Small intestine (tissue), 16 donors: ENCODE measurements at places on chromosomes 6 and 20. TPM values are rescaled to one million over a fixed set of nuclear protein-coding genes. Genes with fewer than 3 reads are reported as not detected.

Gene TRERF1
- polyA plus RNA-seq: 5.0 TPM

Gene SLC2A10
- polyA plus RNA-seq: 1.3 TPM

Gene GSTA2
- polyA plus RNA-seq: 232 TPM

Gene RGS17
- 1.4 TPM for polyA plus RNA-seq

Gene PDYN
- polyA plus RNA-seq: not detected

Gene SYS1
- polyA plus RNA-seq: 40.3 TPM

Gene SLC13A3
- polyA plus RNA-seq: 2.9 TPM

Gene C6orf132
- 44.1 TPM for polyA plus RNA-seq

Gene SULF2
- polyA plus RNA-seq: 10.3 TPM

Gene COX4I2
- polyA plus RNA-seq: not detected

Gene LY6G6D
- polyA plus RNA-seq: not detected

Gene CCM2L
- 2.0 TPM for polyA plus RNA-seq

Gene PAK5
- polyA plus RNA-seq: not detected

Gene UNC5CL
- polyA plus RNA-seq: 31.9 TPM

Gene SOBP
- 1.6 TPM for polyA plus RNA-seq

Gene GSTA3
- polyA plus RNA-seq: not detected

Gene TRIM31
- polyA plus RNA-seq: 37.8 TPM

Gene BTN1A1
- polyA plus RNA-seq: 0.15 TPM

Gene FAM184A
- polyA plus RNA-seq: 6.3 TPM

Gene RIPOR2
- 3.1 TPM for polyA plus RNA-seq

Gene SFTA2
- 0.83 TPM for polyA plus RNA-seq

Gene TMEM170B
- polyA plus RNA-seq: 1.0 TPM

Gene SERPINB1
- polyA plus RNA-seq: 226 TPM

Gene TPX2
- 2.5 TPM for polyA plus RNA-seq

Gene FOXS1
- polyA plus RNA-seq: 1.2 TPM

Gene FNDC1
- 30.6 TPM for polyA plus RNA-seq

Gene SIGLEC1
- 1.1 TPM for polyA plus RNA-seq

Gene MOG
- not detected for polyA plus RNA-seq

Gene ADTRP
- 64.9 TPM for polyA plus RNA-seq

Gene PNPLA1
- 2.4 TPM for polyA plus RNA-seq

Gene TFAP2D
- polyA plus RNA-seq: not detected

Gene HECA
- polyA plus RNA-seq: 17.0 TPM

Gene OR2B2
- not detected for polyA plus RNA-seq

Gene DSP
- polyA plus RNA-seq: 83.4 TPM

Gene KIF25
- 0.16 TPM for polyA plus RNA-seq

Gene ULBP3
- polyA plus RNA-seq: 2.2 TPM

Gene PARD6B
- 9.2 TPM for polyA plus RNA-seq

Gene DUSP15
- polyA plus RNA-seq: 2.9 TPM

Gene MCHR2
- not detected for polyA plus RNA-seq

Gene CAGE1
- 0.01 TPM for polyA plus RNA-seq

Gene OPRM1
- polyA plus RNA-seq: 0.09 TPM

Gene PROKR2
- polyA plus RNA-seq: not detected

Gene PXMP4
- 5.4 TPM for polyA plus RNA-seq

Gene EPB41L2
- 14.8 TPM for polyA plus RNA-seq

Gene BANF2
- polyA plus RNA-seq: not detected

Gene PLAGL2
- polyA plus RNA-seq: 10.5 TPM

Gene RPS21
- 8,814 TPM for polyA plus RNA-seq

Gene VNN1
- 268 TPM for polyA plus RNA-seq

Gene CRISP3
- 0.13 TPM for polyA plus RNA-seq

Gene NUS1
- 11.9 TPM for polyA plus RNA-seq

Gene CLIC1
- polyA plus RNA-seq: 400 TPM
